ENCODE measurements at places on chromosomes 4 and X.

GRCh38 chr4:26028133-26028792, 114.2 kb downstream of the SMIM20 start:
- DNase-seq = no peak

GRCh38 chr4:6549890-6550620, 24.9 kb upstream of the MAN2B2 start:
- no peak for DNase-seq

- DNase-seq = no peak
These were observed 53.9 kb upstream of the NOCT start for GRCh38 chr4:138961664-138962063.

GRCh38 chrX:13793897-13794296, 23.0 kb downstream of the GPM6B start:
- DNase-seq = no peak

GRCh38 chr4:158999166-158999682, 103.7 kb upstream of the RAPGEF2 start:
- DNase-seq = no peak

DNA sequence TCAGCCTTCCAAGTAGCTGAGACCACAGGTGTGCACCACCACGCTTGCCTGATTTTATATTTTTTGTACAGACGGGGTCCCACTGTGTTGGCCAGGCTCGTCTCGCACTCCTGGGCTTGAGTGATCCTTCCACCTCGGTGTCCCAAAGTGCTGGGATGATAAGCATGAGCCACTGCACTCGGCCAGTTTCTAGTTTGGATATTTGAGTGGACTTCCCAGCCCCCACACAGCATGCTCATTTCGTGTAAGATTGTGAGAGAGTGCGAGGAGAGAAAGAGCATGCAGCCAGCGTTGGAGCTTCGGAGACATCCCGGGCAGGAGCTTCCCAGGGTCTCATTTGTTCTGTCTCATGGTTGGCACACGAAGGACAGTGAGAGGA, 31.8 kb downstream of the ARSD start:
- DNase-seq = no peak

- no peak for DNase-seq
These were observed 253.6 kb downstream of the SLC39A8 start for GRCh38 chr4:102091656-102092055.

GRCh38 chr4:52852711-52853110, 9.4 kb upstream of the RASL11B start:
- no peak for DNase-seq

DNA sequence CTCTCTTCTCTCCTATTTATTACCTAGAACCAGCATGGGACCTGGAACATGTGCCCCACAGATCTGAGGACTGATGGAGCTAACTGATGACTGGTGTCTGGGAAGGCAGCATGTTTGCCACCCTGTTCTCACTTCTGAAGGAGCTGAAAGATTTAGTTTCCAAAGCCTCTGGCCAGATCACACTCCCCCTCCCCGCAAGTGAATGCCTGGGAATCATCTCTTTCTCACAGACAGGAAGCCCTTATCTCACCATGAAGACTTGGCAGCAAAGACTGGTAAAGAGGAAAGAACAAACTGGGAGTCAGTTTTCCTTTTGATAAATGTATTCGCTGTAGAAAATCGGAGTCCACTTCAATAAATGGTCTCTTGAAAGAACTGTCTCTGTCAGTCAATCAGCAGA, 21.0 kb upstream of the PCYT1B start:
- no peak for DNase-seq

- no peak for DNase-seq
These were observed 743.7 kb downstream of the C4orf33 start for GRCh38 chr4:129839687-129840086.

DNA sequence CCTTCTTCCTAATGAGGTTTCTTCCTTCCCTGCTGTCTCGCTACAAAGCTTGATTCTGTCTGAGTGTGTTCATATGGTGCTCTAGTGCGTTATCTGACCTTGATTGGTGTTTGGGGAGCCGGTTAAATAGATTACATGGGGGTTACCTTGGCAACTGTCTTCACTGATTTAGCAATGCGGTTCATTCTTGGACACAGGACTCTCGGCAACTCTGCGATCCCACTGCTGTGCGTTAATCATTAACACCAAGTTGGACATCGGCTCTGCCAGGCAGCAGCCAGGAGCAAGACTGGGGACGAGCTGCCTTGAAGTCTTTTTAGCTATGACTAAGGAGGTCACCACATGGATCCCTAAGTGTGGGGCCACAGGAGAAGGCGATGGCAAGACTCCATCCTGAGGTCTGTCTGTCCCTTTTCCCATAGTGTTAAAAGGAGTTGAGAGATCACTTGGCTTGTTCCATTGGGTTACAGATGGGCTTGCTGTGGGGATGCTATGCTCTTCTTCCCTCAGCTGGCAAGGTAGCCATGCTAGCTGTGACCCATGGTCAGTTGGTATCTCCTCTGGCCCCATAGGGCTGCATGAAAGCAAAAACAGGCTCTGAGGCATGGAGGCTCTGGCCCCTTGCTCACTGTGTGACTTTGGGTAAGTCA, 93.4 kb upstream of the MAMLD1 start:
- DNase-seq = no peak

- no peak for DNase-seq
These were observed 192.7 kb upstream of the LEF1 start for GRCh38 chr4:108361446-108361820.

DNA sequence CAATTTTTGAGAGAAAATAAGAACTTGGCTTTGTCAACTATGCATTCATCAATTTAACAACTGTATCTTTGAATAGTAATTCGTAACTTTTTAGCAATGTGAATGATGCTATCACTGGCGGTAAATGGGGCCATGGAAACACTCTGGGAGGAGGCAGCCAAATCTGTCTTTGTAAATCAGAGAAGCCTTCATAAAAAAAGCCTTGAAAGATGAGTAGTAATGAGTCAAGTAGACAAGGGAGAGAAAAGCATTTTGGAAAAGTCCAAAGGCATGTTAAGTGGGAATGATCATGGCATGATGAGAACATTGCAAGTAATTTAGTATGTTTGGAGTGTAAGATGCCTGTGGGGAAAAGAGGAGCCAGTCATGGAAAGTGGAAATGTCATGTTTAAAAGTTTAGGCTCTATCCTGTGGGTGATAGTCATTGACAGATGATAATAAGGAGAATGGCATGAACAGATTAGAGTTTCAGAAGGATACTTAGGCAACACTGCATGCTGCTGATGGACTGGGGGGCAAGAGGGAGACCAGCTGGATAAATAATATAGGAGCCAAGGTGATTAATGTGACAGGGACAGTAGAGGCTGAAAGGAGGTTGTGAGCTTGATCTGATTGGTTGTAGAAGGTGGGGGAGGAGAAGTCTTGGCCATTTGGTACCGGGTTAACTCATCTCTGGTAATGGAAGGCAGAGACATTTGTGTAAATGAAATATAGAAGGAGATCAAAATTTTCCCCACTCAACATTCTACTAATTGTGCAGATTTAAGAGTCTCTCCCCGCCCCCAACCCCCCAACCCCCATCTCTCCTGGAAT, 16.3 kb downstream of the SPRY1 start:
- no peak for DNase-seq

GRCh38 chr4:183843248-183843671, 61.8 kb upstream of the STOX2 start:
- no peak for DNase-seq

- DNase-seq = no peak
These were observed 39.3 kb downstream of the NSUN7 start for GRCh38 chr4:40789031-40789430.

DNA sequence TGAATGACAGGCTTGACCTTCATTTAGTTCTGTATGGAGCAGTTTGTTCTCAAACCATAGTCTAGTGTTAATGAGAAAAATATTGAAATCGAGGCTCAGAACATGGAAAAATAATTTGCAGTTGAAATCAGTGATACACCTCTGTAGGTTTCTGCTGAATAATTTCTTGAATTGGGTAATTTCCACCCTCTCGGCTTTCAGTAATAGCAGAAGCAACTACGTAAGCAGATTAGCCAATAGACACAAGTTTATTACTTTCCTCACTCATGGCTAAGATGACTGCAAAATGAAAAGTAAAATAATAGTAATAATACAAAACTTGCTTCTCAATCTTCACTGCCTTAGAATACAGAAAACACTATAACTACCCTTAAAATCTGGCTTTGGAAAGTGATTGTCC, 46.0 kb downstream of the USP38 start:
- DNase-seq = no peak

GRCh38 chrX:152656087-152656486, 18.4 kb downstream of the GABRQ start:
- no peak for DNase-seq

DNA sequence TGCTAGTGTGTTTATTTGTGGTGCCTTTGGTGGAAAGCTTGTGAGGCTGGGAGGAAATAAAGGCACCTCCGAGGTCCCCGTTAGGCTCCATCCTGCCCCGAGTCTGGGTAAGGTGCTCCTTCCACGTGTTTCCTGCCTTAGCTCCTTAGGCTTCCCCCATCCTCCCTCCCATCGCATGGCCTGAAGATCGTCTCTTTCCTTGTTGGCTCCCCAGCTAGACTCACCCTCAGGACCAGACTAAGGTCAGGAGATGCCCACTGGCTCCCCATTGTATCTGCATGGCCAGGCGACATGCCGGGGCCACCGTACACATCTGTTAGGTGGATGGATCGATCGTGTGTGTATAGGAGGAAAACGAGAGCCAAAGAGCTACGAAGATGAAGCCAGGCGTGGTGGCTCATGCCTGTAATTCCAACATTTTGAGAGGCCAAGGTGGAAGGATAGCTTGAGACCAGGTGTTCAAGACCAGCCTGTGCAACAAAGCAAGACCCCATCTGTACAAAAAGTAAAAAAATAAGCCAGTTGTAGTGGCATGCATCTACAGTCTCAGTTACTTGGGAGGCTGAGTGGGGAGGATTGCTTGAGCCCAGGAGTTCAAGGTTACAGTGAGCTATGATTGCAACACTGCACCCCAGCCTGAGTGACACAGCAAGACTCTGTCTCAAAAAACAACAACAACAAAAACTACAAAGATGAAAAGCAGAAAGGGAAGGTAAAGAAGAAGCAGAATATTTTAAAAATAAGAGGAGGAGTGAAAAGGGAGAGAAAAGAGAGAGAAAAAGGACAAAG, 53.7 kb downstream of the SEPSECS start:
- no peak for DNase-seq

GRCh38 chr4:113049421-113050370, at the start of gene ANK2:
ANK2 (plus strand) TSS chr4:113049653; CDS start chr4:113049729, 76 bp downstream.
- DNase-seq = no peak

GRCh38 chr4:40842725-40843423, 93.1 kb downstream of the NSUN7 start:
- DNase-seq = no peak

DNA sequence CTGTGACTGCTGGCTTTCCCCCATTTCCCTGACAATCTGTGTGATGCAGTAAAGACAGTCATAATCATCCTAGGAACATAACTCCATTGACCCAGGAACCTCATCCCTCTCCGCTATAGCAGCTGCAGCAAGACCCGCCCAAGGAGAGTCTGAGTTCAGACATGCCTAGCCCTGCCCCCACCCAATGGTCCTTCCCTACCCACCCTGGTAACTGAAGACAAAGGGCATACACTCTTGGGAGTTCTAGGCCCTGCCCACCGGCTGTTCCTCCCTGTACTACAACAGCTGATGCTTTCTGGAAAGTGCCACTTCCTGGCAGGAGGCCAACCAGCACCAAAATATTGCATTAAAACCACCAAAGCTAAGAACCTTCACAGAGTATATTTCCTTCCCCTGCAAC, 1035.6 kb downstream of the C4orf33 start:
- DNase-seq = no peak

GRCh38 chrX:252957-253291, 28.3 kb upstream of the PLCXD1 start:
- no peak for DNase-seq

- DNase-seq = no peak
These were observed 119.2 kb upstream of the STIM2 start for GRCh38 chr4:26741491-26741871.

- DNase-seq = no peak
These were observed 11.3 kb upstream of the SPCS3 start for GRCh38 chr4:176308441-176308840.

- no peak for DNase-seq
These were observed 191.4 kb downstream of the ADGRA3 start for GRCh38 chr4:22324422-22324821.

DNA sequence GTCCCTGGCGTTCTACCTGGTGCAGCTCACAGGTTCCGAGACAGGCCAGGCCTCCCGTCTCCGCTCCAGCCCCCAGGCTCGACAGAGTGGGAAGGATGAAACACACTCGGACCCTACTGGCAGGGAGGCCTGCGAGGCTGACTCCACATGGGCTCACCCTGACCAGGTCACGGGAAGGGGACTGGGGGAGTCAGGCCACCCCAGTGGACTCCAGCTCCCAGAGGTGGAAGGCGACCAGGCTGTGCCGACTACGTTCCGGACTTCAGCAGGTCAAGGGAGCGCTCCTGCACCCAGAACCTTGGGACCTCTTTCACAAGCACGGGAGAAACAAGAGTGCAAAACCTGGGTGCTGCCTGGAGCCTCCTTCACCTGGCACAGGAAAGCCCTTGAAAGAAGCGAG, 4.6 kb upstream of the IRAK1 start:
- DNase-seq = no peak

- DNase-seq = no peak
These were observed 273.8 kb upstream of the CLNK start for GRCh38 chr4:10958226-10958856.

DNA sequence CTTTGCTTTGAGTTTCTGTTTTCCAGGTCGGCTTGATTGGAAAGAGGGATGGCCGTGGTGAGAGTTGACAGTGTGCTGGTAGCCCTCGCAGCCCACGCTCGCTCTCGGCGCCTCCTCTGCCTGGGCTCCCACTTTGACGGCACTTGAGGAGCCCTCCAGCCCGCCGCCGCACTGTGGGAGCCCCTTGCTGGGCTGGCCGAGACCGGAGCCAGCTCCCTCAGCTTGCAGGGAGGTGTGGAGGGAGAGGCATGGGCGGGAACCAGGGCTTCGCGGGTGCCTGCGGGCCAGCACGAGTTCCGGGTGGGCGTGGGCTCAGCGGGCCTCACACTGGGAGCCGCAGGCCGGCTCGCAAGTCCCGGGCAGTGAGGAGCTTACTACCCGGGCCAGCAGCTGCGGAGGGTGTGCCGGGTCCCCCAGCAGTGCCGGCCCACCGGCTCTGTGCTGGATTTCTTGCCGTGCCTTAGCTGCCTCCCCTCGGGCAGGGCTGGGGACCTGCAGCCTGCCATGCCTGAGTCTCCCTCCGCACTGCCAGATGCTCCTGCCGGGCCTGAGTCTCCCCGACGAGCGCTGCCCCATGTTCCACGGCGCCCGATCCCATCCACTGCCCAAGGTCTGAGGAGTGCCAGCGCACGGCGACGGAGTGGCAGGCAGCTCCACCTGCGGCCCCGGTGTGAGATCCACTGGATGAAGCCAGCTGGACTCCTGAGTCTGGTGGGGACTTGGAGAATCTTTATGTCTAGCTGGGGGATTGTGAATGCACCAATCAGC, 166.4 kb upstream of the FAT1 start:
- no peak for DNase-seq

DNA sequence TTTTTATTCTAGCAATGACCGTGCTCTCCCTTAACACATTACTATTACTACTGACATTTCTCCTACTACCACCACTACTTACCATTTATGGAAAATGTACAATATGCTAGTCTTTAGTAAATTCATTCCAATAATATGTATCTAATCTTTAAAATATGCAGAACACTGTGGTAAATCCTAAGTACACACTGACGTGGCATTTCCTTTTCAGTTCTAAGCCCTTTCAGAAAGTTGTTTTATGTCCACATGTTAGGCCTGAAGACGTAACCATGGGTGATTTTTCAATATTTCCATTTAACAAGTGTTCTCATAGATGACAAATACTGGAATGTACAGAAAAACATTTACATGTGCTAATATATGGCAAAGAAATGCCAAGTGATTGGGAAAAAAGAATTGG, 268.6 kb upstream of the SLIT2 start:
- DNase-seq = no peak
